Glomerular endothelial cell (primary cell): ENCODE measurements at places on chromosomes 4 and X. TPM values are rescaled to one million over a fixed set of nuclear protein-coding genes. Genes with fewer than 3 reads are reported as not detected.

- no peak for DNase-seq
Measured at GRCh38 chr4:36206012-36206411, 38.3 kb downstream of the ARAP2 start.

DNA sequence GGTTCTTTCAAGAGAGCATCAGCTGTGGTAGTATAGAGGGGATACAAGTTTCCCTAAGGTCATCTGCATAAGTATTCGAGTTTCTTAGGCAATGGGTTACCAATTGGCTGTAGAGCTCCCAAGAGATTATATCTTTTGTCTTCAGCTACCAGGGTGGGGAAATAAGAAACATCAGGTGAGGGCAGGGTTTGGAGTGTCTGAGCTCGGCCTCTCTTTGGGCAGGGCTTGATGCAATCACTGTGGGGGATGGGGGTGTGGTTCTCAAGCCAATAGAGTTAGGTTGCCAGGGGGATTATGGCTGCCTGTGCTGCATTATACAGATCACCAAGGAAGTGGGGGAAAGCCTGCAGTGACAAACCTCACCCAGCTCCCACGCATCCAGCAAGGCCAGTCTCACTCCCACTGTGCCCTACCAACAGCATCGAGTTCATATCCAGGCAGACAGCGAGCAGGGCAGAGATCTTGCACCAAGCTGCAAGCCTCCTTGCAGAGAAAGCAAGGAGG is 172.1 kb upstream of the MAGEE2 start:
- DNase-seq, result no peak

Gene CDS1
- 0.12 and 0.29 TPM in 2 replicates for total RNA-seq

Gene PDZD4
- total RNA-seq, result 0.10 and 0.12 TPM in 2 replicates

GRCh38 chr4:169861593-169861992 is 103.8 kb upstream of the HPF1 start:
- DNase-seq, result no peak

DNA sequence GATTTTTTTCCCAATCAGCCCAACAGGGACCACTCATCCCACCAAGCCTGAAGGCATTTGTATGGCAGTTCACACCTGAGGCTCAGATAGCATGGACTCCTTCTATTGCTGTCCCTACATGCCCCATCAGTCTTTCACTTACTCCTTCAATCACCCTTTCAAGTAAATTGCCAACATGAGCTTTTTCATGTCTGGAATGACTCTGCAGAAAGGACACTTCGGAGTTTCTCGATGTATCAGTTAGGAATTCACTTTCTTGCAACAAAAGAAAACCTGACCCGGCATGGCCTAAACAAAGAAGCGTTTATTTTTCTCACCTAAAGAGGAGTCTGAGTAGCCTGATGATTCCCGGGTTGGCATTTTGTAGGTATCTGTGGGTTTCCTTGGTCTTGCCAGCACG is 38.6 kb downstream of the RXFP1 start:
- no peak for DNase-seq

DNA sequence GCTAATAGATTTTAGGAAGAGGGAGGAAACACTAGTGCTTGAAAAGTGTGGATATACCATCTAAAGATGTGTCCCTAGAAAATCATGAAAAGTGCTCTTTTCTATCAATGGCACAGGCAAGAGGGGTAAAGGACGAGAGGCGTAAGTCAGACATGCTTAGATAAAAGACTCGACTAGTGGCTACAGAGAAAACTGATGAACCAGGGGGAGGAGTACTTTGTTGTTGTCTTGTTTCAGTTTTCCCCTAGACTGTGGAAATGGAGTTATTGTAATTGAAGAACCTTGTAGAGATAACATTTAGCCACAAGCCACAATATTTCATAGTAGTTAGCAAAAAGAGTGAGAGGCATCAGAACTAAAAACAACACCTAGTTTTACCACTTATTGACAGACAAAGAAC is 21.4 kb downstream of the GALNTL6 start:
- no peak for DNase-seq

DNA sequence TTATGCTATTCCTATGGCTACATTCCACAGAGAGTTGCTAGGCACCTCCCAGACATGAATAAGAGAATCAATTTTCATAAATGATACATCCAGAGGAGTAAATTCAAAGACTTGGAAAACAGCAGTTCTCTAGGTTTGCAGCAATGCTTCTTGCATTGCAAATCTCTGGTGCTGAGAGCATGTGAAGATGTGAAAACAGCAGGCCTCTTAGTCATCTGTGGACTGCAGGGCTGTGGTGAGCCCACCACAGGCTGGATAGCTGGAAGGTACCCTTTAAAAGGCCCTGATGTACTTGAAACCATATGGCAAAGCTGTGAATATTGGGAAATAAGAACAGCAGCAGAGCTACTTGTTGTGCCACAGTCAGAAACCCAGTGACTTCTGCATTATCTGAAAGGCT is 2135.9 kb downstream of the ARAP2 start:
- DNase-seq, result no peak

DNA sequence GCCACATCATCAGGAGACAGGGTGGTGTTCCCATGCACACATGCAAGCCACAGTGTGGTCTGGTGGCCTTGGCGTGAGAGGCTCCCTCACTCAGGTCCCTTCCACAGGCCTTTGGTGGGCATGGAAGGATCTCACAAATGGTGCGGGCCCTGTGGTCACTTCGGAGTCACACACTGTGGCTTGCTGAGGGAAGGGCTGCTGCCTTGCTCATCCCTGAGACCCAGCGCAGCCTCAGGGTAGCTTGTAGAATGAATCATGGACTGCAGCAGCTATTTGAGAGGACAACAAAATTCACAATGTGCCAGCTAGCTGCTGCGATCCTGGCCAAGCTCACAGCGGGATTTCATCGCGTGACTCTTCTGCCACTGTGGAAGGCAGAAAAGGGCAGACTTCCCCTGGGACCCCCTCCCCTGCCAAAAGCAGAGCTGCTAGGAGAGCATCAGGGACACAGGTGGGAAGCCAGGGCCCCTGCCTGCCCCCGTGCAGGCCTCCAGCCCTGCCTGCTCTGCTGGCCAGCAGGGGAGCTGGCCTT is 106.4 kb downstream of the ABLIM2 start:
- DNase-seq, result no peak

DNA sequence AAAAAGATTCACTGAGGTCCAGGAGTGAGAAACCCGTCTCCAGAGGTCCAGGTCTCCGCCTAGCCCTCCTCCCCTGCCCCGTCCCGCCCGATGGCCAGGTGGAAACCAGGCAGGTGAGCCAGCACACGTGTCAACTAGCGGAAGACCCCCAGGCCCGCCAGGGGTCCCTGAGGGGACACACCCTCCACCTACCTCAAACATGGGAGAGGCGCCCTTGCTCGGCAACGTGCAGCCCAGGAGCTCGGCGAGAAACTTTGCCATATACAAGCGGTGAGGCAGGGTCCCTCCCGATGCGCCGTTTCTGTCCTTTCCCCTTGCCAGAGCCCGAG is 330.0 kb downstream of the HNRNPD start:
- DNase-seq, result no peak

- DNase-seq, result no peak
Measured at GRCh38 chr4:91592125-91592524, 711.6 kb upstream of the GRID2 start.

DNA sequence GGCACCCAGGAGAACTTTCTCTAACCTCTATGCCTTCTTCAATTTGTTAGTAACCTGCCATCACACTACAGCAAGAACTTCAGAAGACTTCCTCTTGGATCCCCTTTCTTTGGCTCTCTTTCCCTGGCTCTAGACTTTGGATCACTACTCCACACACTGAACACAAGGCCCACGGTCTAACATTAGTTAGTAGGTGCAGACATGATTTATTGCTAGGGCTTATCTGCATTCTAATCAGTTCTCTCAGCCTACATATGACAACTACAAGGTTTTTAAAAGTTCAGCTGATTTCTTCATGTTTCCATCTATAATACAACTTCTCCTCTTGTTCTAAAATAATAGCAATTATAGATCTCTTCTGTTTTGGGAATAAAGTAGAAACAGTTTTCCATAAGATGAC is 209.1 kb upstream of the ANXA10 start:
- DNase-seq, result no peak

Gene GPC3
- total RNA-seq, result not detected in 2 replicates

Gene GPRASP3
- total RNA-seq, result 3.3 and 3.6 TPM in 2 replicates

Gene GABRB1
- 0.47 TPM in 1 of 2 replicates, not detected in the other for total RNA-seq

Gene ZDHHC9
- total RNA-seq, result 42.5 TPM in 2 replicates

DNA sequence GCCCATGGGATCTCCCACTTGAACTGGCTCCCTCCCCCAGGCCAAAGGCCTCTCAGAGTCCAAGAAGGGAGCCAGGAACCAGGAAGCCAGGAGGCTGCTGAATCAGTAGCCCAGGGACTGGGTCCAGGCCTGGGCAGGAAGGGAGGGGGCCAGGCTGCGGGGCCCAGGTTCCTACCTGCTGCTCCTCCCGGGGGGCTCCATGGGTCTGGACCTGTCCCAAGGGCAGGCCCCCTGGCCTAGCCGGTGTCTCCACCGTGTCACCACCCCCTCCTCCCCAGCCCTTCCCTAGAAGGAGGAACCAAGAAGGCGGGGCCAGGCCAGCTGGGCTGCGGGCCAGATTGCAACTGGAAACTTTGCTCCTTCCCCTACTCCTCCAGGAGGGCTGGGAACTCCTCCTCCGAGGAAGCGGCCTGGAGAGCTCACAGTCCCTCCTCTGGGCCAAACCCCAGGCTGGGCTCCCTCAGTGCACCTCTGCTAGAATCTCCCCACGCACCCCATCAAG is at the start of gene IQSEC2:
IQSEC2 (minus strand) TSS at position 264 of the 502 bp plus-strand sequence.
- DNase-seq, result no peak

GRCh38 chr4:128869776-128870509 is 60.4 kb downstream of the JADE1 start:
- DNase-seq, result no peak

Gene TCEAL7
- 8.5 and 16.2 TPM in 2 replicates for total RNA-seq

GRCh38 chr4:169404960-169405359 is 134.2 kb upstream of the SH3RF1 start:
- peak; percentile 70 for DNase-seq

DNA sequence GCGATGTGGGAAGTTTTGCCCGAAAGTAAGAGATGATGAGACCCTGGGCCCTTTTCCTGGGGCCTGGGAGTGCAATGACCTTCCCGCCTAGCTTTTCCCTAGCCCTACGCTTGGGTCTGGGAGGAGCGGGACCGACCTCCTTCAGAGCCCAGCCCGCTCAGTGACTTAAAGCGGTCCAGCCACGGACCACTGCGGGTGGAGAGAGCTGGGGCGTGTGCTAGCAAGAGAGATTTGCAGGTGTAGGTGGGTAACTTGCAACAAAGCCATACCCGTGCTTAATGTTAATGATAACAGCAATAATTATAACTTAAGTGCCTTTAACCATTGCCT is 503 bp upstream of the PDE5A start:
- DNase-seq, result no peak

Gene ZIC3
- total RNA-seq, result not detected in 2 replicates

- no peak for DNase-seq
Measured at GRCh38 chr4:180636696-180637404, 1606.4 kb upstream of the TENM3 start.

DNA sequence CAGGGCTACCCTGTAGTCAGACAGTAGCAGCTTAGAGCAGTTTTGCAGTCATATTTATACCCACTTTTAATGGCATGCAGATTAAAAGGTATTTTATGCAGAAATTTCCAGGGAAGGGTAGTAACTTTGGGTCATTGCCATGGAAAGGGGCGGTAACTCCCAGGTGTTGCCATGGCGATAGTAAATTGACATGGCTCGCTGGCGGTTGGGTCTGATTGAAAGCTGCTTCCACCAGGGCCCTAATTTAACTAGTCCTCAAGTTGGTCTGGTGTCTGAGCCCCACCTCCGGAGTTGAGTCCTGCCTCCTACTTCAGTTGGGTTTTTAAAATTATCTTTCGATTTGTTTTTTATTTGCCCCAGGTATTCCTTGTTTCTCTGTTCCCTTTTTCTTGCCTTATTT is 70.1 kb downstream of the NAA11 start:
- DNase-seq, result no peak

Gene CSAG2
- total RNA-seq, result not detected in 2 replicates
